Activated CD4-positive, alpha-beta T cell treated with anti-CD3 and anti-CD28 coated beads for 36 hours (primary cell): ENCODE measurements at places on chromosomes 1 and 21. TPM values are rescaled to one million over a fixed set of nuclear protein-coding genes. Genes with fewer than 3 reads are reported as not detected.
A peak's percentile ranks its signal among the peaks of the same experiment; 100 is the strongest.

Gene PLEKHM2
- total RNA-seq: 48.2 TPM

Gene SYCP1
- total RNA-seq: not detected

Gene ATP1A2
- total RNA-seq: not detected

Gene BARHL2
- total RNA-seq: not detected

DNA sequence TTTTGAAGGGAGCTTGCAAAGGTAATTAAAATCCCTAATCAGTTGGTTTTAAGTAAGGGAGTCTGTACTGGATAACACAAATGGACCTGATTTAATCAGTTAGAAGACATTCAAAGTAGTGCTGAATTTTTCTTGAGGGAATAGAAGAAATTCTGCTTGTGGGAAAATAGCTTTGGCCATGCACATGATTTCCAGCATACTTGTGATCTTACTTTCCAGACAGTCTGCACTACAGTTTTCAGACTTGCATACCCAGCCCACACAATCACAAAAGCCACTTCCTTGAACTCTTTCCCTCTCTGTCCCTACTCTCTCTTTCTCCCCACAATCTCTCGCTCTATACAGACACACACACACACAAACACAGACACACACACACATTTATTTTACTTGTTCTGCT is 852.1 kb downstream of the PLA2G4A start:
- no peaks in the 10 kb centered on the region for H3K36me3 ChIP-seq
- H3K27ac ChIP-seq: no peak overlapping the region
- H3K4me3 ChIP-seq: no peak overlapping the region
- no peak for DNase-seq
- no peaks in the 10 kb centered on the region for H3K4me1 ChIP-seq

DNA sequence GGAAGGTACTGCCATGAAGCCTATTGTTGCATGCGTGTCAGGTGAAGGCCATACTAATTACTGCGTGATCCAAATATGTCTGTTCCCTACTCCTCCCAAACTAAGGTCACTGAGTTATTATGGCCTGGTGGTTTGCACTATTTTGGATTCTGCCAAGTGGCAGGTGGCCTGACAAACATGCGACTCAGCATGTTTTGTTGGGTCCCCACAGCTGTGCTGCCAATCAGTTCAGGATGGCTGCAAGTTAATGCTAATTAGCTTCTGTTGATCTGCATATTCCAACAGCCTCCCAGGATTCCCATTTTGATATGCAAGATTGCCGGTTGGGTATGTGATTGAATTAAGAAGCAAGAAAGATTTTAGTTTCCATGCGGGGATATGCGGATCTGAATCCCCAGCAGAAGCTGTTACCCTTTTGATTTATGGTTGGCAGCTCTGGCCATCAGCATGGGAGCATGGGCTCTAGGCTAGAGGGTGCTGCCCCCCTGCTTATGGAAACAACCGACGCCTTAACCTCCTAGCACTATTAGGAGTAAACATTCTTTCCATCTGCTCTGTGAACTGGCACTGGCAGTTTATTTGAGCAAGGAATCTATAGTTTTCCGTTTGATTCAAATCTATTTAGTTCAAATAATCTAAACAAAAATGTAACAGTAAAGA is 429.8 kb upstream of the C1orf87 start:
- no peaks in the 10 kb centered on the region for H3K36me3 ChIP-seq
- no peak overlapping the region for H3K4me3 ChIP-seq
- H3K27me3 ChIP-seq: no peaks in the 10 kb centered on the region
- no peaks in the 10 kb centered on the region for H3K4me1 ChIP-seq
- H3K27ac ChIP-seq: no peak overlapping the region
- no peak for DNase-seq

DNA sequence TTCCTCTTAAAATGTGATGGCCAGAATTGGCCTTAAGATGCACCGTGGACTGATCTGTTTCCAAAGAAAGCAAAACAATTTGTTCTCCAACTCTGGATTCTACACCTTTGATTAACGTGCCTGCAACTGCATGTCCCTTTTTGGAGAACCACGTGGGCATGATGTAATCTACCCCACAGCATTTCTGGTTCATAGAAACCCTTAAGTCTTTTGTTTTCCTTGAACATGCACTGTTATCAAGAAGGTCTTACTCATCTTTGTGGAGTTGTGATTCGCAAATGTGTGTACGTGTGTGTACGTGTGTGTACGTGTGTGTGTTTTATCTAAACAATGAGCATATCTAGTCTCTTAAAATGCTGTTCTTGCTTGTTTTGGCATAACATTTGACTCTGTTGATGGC is 57.8 kb downstream of the LPAR3 start:
- H3K27ac ChIP-seq: no peak overlapping the region
- H3K4me1 ChIP-seq: peaks cover 10% of the 10 kb centered on the region
- H3K27me3 ChIP-seq: peaks cover 2% of the 10 kb centered on the region
- no peak overlapping the region for H3K4me3 ChIP-seq

GRCh38 chr1:215226757-215227156 is 144.2 kb downstream of the KCNK2 start:
- no peak for DNase-seq
- no peak overlapping the region for H3K4me3 ChIP-seq
- no peak overlapping the region for H3K27ac ChIP-seq
- H3K4me1 ChIP-seq: no peaks in the 10 kb centered on the region
- no peaks in the 10 kb centered on the region for H3K27me3 ChIP-seq

DNA sequence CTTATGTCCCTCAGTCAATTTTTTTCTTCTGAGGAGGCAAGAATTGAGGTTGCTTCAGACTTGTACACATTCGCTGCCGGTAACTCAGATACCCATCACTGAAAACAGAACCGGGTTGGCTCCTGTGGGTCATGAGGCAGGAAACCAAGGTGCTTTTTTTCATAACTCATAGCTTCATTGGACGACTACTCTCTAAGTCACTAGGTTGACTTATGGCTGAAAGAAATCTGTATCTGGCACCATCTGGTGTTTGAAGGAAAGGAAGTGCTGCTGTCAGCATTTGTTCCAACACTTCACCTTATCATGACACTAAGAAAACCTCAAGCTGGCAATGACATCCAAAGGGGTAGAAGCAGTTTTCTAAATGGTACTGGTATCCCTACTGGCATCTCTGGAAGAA is 82.3 kb downstream of the TBX19 start:
- peak overlapping the region; percentile 66 for H3K27ac ChIP-seq
- H3K4me1 ChIP-seq: peaks cover 40% of the 10 kb centered on the region
- peak; percentile 63 for DNase-seq
- H3K4me3 ChIP-seq: peak overlapping the region; percentile 25
- no peaks in the 10 kb centered on the region for H3K36me3 ChIP-seq
- peaks cover 2% of the 10 kb centered on the region for H3K27me3 ChIP-seq

GRCh38 chr1:17635276-17635675 is 95.8 kb downstream of the ARHGEF10L start:
- DNase-seq: no peak
- H3K4me1 ChIP-seq: no peaks in the 10 kb centered on the region
- no peaks in the 10 kb centered on the region for H3K36me3 ChIP-seq
- H3K27ac ChIP-seq: no peak overlapping the region
